ENCODE measurements at places on chromosomes 1 and 21.

- DNase-seq: no peak
Observed at GRCh38 chr1:182173808-182174512, 112.4 kb upstream of the ZNF648 start.

DNA sequence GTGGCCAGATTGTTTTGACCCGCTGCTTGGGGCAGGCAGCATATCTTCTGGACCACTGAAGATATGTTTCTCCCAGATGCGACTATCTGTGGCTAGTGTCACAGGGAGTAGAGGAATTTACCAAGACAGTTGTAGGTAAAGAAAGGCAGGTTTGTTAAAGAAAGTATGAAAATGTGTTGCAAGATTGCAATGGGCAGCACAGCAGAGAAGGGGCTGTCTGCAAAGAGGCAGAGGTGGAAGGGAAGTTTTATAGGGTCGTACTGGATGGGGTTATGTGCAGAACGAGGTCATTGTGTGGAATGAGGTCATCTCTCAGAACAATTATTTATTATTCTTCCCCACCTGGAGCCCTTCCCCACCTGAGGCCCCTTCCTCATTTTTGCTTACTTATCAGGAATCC lies 15.0 kb upstream of the VAMP4 start:
- DNase-seq: no peak

GRCh38 chr1:184210031-184210430 lies 158.5 kb downstream of the TSEN15 start:
- no peak for DNase-seq

DNA sequence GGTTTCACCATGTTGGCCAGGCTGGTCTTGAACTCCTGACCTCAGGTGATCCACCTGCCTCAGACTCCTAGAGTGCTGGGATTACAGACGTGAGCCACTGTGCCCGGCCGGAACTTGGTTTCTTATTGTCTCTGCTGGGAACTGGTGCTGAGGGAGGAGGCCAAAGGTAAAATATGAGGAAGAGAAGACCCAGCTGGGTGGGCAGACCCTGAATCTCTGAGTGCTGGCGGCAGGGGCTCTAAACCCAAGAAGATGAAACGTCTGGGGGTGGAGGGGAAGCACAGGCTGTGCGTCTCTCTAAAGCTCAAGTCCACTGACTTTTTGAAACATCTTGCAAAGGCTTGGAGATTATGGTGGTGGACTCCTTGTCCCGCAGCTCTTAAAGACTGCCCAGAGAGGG lies 82.0 kb upstream of the TLR5 start:
- no peak for DNase-seq

DNA sequence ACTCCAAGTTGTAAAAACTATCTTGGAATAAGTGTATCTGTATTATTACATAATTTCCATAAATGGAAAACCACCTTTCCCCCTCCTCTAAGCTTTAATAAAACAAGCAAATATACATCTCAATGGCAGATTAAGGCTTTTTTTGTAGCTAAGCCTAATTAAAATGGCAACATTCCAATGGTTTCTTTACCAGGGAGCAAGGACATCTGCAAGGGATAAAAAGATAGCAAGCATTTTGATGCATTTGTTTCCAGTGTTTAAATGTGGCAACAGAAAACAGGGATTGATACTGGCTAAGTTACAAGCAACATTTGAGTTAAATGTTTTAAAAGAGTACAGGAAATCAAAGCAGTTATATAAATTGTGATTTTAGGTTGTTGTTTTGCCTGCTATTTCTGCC lies 1012.7 kb downstream of the ADGRL2 start:
- DNase-seq: no peak

- DNase-seq: no peak
Observed at GRCh38 chr21:40060083-40060677, 192.9 kb downstream of the PCP4 start.

- no peak for DNase-seq
Observed at GRCh38 chr1:788835-789234, 102.4 kb upstream of the OR4F16 start.

Data from stimulated activated CD8-positive, alpha-beta memory T cell treated with anti-CD3 and anti-CD28 coated beads, Interleukin-4, amount 100 ng/mL, for 24 hours (primary cell).